ENCODE measurements at places on chromosomes 12 and 14. TPM values are rescaled to one million over a fixed set of nuclear protein-coding genes. Genes with fewer than 3 reads are reported as not detected.
A peak's percentile ranks its signal among the peaks of the same experiment; 100 is the strongest.

DNA sequence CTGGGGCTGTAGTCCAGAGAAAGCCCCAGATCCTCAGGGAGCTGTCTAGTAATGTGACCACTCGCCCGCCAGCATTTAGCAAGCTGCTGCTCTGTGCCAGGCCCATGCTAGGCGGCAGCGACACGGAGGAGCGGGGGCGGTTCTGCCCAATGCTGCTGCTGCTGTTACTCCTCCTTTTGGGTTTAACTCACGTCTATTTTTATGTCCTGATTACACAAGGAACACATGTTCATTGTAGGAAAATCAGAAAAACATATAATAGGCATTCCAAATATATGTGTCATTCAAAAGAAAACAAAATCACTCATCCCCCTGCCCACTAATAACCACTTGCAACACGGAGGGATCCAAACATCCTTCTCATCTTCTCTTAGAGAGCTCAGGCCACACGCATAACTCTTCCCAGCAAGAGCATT is 30.4 kb downstream of the CCDC92 start:
- DNase-seq: no peak

- DNase-seq: no peak
Measured at GRCh38 chr12:21884936-21885335, 56.3 kb downstream of the ABCC9 start.

The NRIP2 gene
- not detected for polyA plus RNA-seq

GRCh38 chr12:113846883-113847755 is 119.0 kb downstream of the RBM19 start:
- no peak for DNase-seq

DNA sequence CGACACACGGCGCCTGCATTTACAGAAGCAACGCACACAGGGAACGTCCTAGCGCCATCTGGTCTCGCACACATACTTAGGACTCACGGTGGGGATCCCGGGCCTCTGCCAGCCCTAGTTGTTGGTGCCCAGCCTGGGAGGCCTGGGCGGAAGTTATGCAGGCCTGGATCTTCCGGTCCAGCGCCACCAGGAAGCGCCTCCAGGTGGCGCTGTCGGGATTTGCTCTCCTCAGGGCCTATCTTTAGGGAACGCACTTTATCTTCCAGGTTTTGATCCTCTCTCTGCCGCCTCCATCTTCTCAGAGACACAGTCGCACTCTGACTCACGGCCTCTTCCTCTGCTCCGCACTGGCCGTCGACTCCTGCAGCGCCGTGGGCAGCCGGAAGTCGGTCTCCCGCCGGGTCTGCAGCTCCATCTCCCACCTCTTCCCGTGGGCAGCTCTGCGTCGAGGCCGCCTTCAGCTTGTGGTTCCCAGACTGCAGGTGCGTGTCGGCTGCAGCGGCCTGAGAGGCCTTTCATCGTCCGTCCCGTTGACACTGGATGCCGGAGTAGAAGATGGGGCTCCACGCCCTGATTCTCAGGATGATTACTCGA is 760.4 kb downstream of the TMEM121 start:
- peak; percentile 73 for DNase-seq

DNA sequence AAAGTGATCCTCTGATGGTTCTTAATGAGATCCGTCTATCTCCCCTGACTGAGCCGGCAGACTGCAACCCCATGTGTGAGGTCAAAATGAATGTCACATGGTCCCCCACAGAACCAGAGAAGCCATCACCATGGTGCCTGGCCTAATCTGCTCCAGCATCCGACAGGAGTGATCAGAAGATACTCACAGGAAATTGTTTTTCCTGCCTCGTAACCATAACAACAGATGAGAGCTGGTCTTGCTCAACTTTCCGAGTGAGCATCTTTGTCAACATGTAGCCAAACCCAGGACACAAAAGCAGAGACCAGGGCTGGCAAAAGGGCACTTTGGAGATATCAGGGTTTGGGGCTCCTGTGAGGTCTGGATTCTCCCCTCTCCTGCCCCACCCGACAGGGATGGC is 72.1 kb upstream of the C14orf180 start:
- DNase-seq: peak; percentile 85

DNA sequence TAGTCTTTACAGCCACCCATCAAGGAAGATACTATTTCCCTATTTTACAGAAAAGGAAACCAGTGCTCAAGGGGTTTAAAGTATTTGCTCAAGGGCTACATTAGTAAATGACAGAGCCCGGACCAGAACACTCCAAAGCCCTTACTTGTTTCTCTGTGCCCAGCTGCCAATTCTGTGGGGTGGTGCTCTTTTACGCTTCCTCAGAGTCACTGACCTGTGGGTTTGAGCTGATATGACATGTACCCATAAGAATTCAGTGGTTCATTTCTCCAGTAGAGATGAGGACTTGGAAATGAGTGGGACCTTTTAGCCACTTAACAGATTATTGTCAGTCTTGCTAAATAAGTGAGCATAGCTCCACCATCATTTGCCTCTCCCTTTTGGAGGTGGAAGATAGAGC is 37.4 kb upstream of the NKX2-8 start:
- no peak for DNase-seq

DNA sequence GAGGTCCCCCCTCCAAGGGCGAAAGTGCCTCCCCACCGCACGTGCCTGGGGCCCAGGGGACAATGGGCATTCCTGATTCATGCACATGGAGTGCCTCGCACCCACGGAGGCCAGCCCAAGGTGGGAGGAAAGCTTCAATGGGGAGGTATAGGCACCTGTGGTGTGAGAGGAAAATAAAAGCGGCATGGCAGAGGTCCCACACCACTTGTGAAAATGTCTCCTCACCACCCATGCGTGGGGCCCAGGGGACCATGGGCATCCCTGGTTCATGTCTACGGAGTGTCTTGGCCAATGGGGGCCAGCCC is 384.7 kb downstream of the ALG10 start:
- DNase-seq: no peak

DNA sequence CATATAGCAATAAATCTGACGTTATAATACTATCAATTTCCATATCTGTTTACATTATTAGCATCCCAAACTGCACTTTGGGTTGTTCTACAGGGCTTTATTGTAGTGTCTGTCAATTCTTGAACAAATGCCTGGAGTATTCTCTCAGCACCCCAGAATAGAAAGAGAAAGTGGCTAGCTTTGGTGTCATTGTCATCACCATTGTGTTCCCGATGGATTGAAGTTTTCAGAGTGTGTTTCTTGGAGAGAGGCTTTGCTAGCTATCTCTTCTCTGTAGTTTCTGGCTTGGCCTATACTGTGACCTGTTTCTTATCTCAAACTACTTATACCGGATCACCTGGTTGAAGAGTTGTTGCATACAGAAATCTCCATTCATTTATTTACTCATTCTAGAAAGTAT is 6.4 kb downstream of the TMEM106C start:
- DNase-seq: no peak

- DNase-seq: no peak
Measured at GRCh38 chr14:56482310-56482911, 97.2 kb upstream of the TMEM260 start.

The LRFN5 gene
- polyA plus RNA-seq: not detected

All from SK-N-SH (cell line).